Eye (tissue), 1 donor: ENCODE measurements at places on chromosomes 4 and X.

DNA sequence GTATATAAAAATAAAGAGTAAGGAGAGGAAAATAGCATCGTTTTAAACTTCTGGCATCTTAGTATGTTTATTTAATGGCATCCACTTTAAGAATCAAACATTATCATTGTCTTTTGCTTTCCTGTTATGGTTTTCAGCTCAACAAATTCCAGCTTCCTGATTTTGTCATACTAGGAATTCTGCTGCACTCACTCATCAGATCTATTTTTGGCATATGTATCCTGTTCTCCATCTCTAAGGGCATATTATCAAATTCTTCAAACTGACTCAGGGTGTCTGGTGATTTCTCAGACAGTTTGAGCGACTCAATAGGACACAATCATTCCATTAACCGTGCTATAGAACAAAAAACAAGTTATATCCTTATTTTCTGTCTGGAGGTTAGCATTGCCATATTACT lies 248.5 kb upstream of the DIAPH2 start:
- no peak for DNase-seq

GRCh38 chr4:15694431-15694830 lies 8.4 kb upstream of the BST1 start:
- DNase-seq = peak; percentile 18

GRCh38 chrX:71859637-71860036 lies 51.0 kb upstream of the NHSL2 start:
- peak; percentile 60 for DNase-seq

DNA sequence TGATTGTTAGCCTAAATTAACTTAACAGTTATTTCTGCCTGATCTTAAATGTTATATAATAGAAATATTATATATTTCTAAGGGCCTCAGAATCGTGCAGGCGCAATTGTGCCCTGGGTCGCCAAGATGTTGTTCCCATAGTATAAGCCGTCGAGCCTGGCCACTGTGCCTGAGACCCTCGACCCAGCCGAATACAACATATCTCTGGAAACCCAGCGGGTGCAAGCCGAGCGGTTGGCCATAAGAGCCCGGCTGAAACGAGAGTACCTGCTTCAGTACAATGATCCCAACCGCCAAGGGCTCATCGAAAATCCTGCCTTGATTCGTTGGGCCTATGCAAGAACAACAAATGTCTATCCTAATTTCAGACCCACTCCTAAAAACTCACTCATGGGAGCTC lies 549.8 kb downstream of the KCTD8 start:
- DNase-seq = no peak

DNA sequence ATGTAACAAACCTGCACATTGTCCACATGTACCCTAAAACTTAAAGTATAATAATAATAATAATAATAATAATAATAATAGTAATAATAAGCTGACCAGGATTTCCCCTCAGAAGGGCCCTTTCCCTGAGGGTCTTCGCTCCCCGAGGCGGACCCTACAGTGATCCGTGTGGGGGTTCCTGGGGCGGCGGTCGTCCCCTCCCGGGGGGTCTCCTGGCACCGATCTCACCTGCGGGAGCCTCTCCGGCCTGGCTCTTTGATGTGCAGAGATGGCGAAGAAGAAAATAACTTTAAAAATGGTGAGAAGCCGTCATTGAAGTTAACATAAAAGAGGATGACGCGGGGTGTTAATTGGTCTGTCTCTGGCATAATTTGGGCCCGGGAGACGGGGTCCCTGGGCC lies 48.2 kb upstream of the PPP2R3B start:
- no peak for DNase-seq

DNA sequence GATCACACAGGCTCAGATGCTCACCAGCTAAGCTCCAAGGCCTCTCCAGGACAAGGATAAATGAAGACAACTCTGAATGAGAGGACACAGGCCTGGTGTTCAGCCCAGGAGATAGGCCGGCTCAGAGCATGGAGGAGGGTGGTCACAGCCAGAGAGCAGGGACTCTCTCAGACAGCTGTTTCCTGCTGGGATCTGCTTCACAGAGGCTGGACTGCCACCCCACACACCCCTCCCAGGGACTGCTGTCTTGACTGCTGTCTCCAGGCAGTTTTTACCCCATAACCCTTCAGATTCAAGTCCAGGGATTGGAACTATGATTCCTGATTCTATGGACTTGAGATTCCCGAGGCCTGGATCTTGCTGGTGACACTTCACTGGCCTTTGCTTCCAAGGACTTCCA lies 89.0 kb downstream of the SMIM20 start:
- DNase-seq = no peak

DNA sequence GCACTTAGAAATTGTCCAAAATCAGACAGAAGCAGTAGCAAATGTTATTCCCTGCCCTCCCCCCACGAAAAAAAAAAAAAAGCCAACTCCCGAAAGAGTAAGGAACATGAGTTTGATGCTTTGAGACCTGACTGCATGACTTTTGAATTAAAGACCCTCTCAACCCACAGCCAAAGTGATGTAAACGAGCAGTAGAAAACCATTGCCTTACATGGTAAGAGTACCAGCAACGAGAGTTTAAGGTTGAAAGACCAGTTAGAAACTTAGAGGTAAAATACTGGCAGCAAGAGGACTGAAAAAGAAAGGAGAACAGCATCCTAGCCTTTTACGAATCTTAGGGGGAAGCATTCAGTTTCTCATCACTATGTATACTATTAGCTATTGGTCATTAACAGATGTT lies 10.0 kb upstream of the ANXA10 start:
- DNase-seq = no peak

- no peak for DNase-seq
Measured at GRCh38 chr4:89293299-89293698, 14.3 kb downstream of the GPRIN3 start.

- DNase-seq = no peak
Measured at GRCh38 chr4:179372746-179373145, 1930.5 kb upstream of the AGA start.

GRCh38 chrX:132442691-132443090 lies 46.1 kb downstream of the MBNL3 start:
- no peak for DNase-seq

GRCh38 chr4:140240237-140240636 lies 86.3 kb upstream of the MAML3 start:
- peak; percentile 31 for DNase-seq

GRCh38 chr4:71559957-71560571 lies 221.2 kb downstream of the SLC4A4 start:
- DNase-seq = no peak

- no peak for DNase-seq
Measured at GRCh38 chr4:56118845-56119244, 170.1 kb downstream of the CEP135 start.

DNA sequence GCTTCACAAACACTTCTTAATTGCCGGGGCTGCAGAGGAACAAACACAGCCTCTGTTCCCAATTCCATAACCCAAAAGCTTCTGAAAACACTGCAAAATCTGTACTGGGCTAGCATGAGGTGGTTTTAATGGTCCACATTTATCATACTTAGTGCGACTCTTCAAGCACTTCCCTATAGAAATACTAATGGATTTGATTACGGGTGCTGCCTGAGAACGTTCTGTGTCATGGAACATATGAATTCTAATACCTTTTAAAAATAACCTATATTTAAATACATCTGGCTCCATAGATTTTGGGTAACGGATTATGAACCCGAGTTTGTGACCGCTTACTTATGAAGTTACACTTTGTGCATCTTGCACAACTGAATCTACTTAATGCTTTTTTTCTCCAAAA lies 35.4 kb upstream of the STS start:
- DNase-seq = no peak

DNA sequence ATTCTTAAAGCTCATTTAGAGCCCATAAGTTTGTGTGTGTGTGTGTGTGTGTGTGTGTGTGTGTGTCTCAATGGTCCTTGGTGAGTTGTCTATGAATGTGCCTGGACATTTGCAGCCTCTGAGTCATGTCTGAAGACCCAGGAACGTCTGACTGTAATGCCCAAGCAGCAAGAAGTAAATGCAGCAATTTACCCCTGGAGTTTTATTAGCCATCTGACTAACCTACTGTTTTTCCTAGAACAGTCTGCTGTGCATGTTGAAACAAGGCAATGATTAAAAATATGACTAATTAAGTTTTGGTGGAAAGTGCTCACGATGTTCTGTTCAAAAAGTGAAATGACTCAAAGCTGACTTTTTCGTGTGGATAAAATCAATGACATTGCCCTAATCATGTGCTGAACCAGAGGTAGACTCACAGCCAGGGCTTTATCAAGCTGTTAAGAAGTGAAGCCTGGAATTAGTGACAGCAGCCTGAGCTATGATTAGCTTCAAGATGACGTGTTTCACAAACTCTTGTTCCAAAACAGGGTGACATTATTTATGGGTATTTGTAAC lies 201.6 kb downstream of the CPE start:
- peak; percentile 23 for DNase-seq

- DNase-seq = no peak
Measured at GRCh38 chrX:24760363-24761000, 66.8 kb downstream of the POLA1 start.

GRCh38 chr4:136709897-136710296 lies 822.4 kb downstream of the PCDH18 start:
- DNase-seq = no peak

DNA sequence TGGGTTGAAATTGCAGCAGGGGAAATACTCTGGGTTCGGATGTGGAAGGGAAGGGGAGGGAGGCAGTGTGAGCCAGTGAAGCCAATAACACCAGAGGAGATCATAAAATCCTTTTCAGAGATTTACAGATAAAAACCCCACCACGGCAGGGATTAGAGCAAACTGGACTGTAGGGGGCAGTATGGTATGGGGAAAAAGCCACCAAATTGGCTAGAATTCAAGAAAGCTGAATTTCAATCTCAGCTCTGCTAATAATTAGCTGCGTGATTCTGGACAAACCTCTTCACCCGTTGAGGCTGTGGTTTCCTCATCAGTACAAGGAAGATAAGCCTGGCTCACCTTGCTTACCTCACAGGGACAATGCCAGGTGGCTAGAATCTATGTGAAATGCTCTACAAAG lies 108.1 kb downstream of the ATG4A start:
- DNase-seq = peak; percentile 48

DNA sequence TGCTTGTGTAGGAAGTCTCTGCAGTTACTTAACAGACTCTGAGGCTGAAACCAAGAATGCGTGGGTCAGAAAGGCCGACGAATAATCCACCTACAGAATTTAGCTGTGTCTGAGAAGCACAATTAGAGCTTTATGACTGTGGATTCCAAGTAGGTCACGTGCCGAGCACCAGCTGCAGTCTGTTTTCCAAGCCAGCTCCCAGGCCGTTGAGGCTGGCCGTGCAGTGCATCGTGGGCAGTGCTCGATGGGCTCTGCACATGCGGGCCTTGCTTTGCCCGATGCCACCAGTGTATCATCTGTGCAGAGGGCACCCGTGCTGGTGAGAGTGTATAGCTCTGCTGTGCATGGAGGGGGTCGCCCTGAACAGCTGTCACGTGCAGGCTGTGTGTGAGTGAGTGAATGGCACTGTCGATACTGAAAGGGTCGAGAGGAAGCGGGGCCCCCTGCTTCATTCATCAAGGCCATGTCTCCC lies 67.5 kb upstream of the CLDN34 start:
- peak; percentile 85 for DNase-seq

DNA sequence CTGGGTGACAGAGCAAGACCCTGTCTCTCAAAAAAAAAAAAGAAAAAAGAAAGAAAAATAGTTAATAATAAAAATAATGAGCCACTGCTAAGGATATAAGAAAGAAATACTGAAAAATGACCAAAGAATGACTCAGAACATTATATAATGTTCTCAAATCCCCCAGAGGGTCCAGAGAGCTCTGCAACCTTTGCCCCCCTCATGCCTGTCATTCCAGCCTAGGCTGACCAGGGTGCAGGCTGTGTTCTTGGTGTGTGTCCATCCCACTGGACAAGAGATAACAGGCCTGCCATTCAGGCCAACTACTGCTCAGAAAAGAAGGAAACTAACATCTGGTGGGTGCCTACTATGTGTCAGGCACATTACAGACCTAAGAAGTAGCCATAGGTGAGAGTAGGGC lies 72.7 kb upstream of the EDNRA start:
- DNase-seq = no peak

GRCh38 chrX:15441464-15441863 lies 51.7 kb downstream of the PIR start:
- DNase-seq = peak; percentile 60
